Neural crest cell (in vitro differentiated cells): ENCODE measurements at places on chromosomes 1 and 21.

DNA sequence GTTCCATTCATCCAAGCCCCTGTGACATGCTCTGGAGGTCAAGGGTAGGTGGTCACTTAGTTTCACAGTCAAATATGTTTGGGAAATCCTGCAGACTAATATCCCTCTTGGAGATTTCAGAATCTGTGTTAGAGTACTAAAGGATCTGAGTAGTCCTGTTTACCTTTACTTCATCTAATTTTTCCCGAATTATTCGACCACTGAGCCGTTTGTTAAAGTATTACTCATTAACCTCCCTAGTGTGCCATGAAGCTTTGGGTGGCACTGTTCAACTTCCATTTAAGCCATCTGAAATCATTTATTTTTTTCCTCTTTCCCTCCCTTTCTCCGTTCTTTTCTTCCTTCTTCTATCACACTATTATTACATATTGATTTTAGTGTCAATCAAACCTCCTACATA is 109.9 kb downstream of the NGF start:
- DNase-seq: no peak

DNA sequence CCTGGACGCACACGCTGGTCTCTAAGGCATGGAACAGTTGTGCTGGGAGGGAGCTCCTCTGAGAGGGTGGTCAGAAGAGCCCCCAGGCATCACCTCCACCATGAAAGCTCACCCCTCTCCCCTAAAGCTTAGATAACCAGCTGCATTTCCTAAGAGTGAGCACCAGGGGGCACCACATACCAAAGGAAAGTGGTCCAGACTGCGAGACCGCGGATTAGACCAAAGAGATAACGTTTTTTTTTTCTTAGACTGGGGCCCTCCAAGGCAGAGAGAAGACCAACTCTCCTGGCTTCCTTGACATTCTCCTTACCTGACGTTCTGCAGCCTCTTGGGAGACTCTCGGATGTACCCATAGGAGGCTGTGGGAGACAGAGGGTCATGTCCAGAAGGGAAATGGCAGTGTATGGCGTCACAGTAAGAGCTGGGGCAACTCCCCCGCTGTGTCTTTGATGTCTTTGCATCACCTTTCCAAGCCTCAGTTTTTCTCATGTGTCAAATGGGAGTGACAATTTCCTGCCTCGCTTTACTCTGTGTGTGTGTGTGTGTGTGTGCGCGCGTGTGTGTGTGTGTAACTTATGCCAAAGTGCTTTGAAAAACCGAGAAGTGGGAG is 12.3 kb upstream of the IFNLR1 start:
- DNase-seq: peak; percentile 77

DNA sequence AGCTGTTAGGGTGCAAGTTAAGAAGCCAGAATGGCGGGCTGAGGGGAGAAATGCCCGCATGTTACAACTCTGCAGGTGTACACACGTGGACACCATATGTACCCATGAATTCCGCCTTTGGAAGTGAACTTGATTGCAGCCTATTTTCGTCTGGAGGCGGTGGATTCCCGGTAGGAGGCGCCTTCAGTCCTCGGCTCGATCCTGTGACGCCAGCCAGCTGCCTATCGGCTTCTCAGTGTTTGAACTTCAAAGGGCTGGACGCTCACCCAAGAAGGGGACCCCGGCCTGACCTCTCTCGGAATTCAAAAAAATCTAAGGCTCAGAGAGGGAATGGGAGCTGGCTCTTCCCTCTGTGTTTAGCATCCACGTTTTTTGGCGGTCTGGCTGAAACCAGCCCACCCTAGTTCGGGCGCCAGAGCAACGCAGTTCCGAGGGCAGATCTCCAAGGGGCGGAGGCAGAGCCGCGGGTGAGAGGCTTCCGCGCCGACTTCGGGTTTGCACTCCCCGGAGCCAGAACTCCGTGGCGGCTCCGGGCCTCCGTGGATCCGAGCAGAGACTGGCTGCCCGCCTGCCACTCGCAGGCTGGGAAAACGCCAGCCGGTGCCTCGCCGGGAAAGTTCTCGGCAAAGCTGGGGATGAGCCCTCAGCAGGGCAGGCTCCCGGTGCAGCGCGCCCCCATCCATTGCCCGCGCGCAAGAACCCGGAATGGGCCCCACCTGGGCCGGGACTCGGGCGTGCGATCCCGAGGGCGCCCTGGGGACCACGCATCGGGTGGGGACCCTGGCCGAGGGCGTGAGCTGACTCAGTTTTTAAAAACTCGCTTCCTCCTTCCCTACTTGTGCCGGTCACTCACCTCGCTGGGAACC is 996 bp upstream of the TMEM51 start:
- DNase-seq: peak; percentile 74

GRCh38 chr1:185045814-185046492 is 595 bp downstream of the RNF2 start:
- peak; percentile 40 for DNase-seq

DNA sequence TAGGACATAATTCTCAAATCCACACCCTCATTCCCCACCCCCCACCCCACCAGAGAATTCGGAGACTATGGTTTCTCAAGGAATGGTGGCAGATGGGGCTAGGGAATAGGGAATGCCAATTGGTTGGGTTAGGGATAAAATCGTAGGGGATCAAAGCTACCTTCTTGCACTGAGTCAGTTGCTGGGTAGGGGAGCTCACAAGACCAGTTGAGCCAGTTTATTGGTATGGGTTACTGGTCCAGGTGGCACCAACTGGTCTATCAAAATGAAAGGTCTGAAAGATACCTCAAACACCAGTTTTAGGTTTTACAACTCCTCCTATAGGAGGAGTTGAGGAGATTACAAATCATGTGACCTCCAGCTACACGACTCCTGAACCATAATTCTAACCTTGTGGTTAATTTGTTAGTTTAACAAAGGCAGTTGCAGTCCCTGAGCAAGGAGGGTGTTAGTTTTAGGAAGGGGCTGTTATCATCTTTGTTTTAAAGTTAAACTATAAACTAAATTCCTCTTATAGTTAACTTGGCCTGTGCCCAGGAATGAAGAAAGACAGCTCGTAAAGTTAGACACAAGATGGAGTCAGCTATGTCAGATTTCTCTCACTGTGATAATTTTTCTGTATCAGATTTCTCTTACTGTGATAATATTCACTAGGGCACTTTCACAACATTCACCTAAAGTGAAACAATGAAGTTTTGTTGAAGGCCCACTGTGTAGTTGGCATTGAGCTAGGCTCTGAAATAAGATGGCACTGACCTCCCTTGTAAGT is 2.5 kb downstream of the SHISAL2A start:
- no peak for DNase-seq

DNA sequence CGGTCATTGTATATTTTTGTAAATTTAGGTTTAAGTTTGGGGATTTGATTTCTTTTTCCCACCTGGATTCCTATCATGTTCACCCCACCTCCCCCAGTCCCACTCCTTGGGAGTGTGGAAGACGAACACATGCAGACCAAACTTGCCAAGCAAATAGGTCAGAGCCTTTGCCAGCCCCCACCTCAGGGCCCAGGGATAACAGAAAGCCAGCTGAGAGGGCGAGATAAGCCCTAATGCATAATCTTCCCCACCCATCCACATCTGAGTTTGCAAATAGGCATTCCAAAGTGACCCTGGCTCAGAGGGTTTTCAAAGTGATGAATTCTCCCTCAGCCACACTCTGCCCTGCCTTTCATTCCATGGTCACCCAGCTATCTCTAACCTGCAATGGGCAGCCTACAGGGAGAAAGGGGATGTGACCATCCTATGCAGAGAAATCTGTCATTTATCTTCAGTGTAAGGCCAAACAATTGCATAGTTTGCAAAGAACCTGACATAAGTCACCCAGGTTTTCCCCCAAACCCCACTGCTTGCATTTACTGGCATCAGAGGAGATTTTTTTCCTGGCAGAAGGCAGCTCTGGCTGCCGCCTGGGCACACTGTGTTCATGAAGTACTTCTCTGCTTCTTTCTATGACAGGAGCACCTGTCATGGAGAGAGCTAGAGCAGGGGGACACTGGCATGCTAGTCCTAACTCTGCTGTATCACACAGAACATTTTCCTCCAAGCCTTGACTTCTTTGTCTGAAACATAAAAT is 69.0 kb upstream of the NFIA start:
- no peak for DNase-seq

DNA sequence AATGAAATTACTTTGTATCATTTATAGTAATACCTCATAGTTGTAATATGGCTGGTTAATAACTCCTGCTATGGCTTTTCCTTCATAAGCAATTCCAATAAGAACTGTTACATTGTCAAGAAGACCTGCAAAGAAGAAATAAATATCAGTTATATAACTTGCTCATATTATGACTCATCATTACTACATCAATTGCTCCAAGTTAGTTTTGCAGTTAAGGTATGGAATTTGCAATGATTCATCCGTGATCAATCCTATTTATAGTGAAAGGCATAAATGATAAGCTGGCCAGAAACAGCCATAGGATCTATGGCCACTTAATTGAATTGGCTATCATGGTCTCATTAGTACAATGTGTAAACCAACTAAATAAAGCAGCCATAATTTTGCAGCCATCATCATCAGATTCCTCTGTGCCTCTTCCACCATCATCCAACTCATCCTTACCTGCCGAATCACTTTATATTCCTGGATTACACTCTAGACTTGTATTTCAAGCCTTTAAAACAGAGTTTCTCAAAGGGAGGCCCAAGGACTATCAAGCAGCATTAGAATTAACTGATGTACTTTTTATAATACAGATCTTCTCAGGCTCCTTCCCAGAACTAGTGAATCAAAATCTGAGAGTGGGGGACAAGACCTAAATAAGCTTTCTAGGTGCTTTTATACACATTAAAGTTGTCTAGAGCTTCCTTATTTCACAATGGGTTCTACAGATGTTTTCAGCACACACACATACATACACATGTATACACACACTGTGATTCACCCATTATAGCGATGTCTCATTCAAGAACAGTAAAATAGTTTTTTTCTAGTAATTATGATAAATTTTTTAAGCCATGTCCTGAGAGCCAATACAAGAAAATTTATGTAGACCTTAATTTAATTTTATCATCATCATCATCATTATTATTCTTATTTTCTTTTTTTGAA is 21.2 kb upstream of the EPRS1 start:
- no peak for DNase-seq

DNA sequence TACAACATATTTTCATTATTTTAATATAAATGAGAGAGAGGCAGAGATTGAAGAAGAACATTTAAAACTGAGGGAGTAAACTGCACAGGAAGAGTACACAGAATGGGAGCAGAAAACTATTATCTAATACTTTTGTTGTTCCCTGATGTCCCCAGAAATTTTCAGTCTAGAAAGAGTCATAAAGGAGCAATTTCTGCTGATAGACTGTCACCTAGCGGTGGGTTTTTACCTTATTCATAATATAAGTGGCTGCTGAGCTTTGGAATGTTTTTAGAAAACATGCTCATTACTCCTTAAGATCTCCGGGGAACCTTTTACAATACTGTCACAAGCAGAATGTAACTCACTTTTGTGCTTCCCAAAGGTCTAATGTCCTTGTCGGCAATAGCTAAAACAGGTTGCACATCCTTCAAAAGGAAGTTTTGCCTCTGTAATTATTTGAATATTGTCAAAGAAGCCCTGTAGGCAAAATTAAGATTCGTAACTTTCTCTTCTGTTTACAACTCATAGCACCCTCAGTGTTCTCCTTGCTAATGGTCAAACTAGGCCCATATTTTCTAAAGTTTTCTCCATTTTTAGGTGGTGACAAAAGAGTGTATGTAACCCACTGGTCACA is 4.9 kb upstream of the NPL start:
- DNase-seq: no peak

DNA sequence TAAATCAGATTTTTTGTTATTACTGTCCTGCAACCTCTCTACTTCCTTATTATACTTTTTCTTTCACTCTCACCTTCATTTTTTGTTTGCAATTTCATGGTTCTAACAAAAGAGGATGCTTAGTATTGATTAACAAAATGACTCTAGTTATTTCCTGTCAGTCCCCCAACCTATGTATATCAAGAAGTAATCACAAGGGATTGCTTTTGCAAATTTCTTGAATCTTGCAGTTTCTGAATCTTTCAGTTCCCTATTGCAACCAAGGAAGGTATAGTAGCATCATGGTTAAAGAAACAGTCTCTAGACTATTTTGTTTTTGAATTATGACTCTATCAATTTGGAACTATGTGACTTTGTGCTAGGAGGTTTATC is 446.9 kb downstream of the NEGR1 start:
- DNase-seq: no peak

- DNase-seq: peak; percentile 34
Observed at GRCh38 chr1:59814901-59815825, at the start of gene HOOK1. TSS of gene HOOK1 (plus strand) at chr1:59814949. CDS start at chr1:59815118, 169 bp downstream.

DNA sequence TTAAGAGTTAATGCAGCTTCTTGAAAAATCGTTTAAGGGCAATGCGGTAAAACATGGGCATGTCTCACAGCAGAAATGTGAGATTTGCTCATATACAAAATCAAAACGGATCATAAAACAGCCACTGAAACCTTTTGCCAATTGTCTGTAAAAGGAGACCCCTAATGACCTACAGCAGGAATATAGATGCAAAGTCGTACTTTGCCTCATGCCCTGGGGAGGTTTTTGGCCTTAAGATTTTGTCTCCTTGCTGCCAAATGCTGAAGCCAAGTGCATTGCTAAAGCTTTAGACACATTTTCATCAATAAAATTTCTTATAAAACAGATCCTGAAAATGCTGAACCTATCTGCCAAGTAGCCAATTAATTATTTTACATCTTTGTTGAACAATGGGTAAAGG is 226.9 kb downstream of the TGFB2 start:
- no peak for DNase-seq

- DNase-seq: no peak
Observed at GRCh38 chr1:229757226-229757625, 131.2 kb downstream of the URB2 start.

GRCh38 chr1:151362308-151363155 is 10.0 kb downstream of the SELENBP1 start:
- no peak for DNase-seq

- DNase-seq: no peak
Observed at GRCh38 chr1:42177541-42177981, 13.0 kb upstream of the GUCA2A start.
